ENCODE measurements at places on chromosomes 2 and 18.

GRCh38 chr2:224523626-224524577, 61.3 kb downstream of the CUL3 start:
- DNase-seq: peak; percentile 71

GRCh38 chr2:240302041-240302440, 133.4 kb upstream of the GPC1 start:
- DNase-seq: no peak

GRCh38 chr18:78900938-78901909, 78.4 kb upstream of the SALL3 start:
- DNase-seq: no peak

GRCh38 chr2:85799215-85799956, 45.6 kb downstream of the ATOH8 start:
- no peak for DNase-seq

DNA sequence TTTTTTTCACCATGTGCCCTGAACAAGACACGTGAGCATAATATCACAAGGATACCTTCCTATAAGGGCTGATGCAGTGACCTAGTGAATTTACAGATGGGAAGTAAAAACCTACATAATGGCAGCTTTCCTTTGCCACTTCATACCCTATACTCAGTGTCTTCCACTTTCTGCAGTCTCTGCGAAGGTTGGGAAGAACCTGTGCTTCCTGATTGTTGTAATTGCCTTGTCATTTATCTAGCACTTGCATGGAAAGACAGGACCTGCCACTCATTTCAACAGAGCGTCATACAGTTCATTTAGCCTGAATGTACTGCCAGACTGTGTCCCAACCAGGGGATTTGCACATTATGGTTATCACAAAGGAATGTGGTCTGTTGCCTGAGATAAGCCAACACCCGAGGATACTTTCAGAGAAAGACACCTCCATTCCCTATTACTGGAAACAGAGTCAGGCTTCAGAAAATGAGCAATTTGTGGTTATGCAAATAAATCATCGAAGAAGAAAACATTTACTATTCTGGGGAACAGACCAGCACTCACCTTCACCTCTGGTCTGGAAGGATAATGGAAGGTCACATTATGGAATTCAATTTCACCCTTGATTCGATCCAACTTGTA, 55.0 kb downstream of the ABCB11 start:
- no peak for DNase-seq

DNA sequence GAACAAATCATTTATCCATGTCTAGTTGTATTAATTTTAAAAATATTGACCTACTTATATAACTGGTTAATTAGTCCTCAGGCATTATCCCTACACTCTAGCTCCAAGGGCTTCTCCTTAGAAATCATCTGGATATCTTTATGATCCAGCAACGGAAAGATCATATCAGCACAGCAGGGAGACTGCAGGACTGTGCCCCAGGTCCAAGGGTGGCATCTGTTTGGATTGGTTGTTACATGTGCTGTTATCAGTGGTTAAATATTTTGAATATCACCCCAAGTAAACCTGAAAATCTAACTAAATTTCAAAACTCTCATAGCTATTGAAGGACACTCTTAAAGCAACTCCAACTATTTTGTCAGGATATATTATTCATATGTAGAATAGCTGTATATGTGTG, 556.2 kb upstream of the ZEB2 start:
- no peak for DNase-seq

GRCh38 chr2:136167721-136168475, 49.9 kb upstream of the CXCR4 start:
- no peak for DNase-seq

DNA sequence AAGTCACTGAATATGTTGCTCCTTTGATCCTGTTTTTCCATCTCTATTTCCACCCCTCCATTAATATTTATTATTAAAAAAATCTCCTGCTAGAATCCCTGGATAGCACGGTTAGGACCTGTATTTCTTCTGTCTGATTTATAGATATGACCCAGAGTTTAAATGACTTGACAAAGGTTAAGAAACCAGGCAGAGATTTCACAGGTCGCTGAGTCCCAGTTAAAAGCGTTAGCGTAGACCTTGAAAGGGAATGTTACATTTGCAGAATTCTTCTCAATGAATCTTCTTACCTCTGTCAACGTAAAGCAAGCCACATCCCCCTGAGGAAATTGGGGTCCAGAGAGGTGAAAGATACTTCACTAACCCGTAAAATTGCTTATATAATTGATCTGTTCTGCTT, 220.2 kb downstream of the GCA start:
- no peak for DNase-seq
